Tracheal epithelial cell (primary cell): ENCODE measurements at places on chromosomes 2 and 18. TPM values are rescaled to one million over a fixed set of nuclear protein-coding genes. Genes with fewer than 3 reads are reported as not detected.

ARHGAP25 gene
- total RNA-seq = 0.43 and 2.4 TPM in 2 replicates

ABCG8 gene
- under 0.01 TPM in 1 of 2 replicates, not detected in the other for total RNA-seq

CYTIP gene
- total RNA-seq = not detected in 2 replicates

KYNU gene
- 41.1 and 77.8 TPM in 2 replicates for total RNA-seq

RAB31 gene
- 34.5 and 59.5 TPM in 2 replicates for total RNA-seq

PSME4 gene
- 33.5 and 36.9 TPM in 2 replicates for total RNA-seq

MYCN gene
- total RNA-seq = not detected in 2 replicates

NAPG gene
- 38.6 and 50.3 TPM in 2 replicates for total RNA-seq

SKOR2 gene
- not detected in 2 replicates for total RNA-seq
